NCI-H748 treated with DMSO at 0.1 percent for 48 hours (cell line): ENCODE measurements at places on chromosomes 1 and 21.

DNA sequence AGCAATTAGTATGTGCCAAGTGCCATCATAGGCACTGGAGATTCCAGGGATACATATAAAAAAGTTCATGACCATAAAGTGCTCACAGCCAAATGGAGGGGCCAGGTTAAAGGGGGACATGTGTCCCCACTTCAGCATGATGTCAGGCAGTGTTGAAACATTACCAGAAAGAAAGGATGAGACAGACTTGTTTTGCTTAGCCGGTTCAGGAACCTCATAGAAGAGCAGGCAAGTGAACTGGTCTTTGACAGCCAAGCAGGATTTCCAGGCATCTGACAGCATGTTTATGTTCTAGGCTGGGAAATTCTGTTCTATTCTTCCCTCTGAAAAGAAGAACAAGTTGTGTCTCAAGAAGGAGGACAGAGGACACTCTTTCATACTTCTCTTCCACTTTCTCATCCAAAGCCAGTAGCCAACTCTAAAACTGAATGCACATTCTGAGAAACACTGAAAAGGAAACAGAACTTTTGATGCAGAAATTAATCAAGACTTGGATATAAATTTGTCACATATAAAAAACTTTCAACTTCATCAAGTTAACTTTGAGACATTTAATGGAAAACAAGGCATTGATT lies 39.7 kb downstream of the GLUL start:
- no peak for DNase-seq

DNA sequence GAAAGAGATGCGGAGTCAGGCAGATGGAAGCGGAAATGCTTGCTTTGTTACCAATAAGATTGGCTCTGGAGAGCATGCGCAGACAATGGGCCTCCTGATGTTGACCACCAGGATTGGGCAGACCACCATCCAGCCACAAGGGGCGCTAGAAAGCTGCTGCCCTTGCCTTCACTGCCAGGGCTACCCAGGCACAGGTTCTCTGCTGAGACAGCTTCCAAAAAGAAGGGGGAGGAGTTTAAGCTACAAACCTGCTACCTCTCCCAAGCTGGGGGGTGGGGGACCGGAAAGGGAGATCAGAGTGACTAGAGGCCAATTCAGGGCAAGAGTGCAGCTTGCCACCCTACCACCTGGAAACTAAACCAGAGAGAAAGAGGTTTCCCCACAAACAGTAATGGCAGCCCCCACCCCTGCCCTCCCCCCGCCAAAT lies 369.7 kb downstream of the RRAGC start:
- DNase-seq = peak; percentile 8

DNA sequence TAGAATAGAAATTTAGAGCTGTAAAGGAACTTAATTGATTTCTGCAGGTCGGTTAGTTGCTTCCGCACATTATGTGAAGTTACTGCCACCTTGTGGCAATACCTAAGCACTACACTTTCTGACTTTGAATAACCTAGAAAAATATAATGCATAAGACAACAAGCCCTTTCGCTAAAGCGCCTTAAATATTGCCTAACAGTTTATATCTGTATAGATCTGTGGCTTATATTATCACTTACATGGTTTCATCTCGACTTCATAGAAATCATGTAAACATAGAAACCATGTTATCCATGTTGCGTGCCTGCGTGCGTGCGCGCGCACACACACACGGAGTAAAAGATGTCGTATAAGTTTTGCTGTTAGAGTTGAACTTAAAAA lies 10.9 kb upstream of the IFI16 start:
- peak; percentile 31 for DNase-seq

- DNase-seq = no peak
Observed at GRCh38 chr1:225488676-225489075, 60.8 kb upstream of the LBR start.

- peak; percentile 67 for DNase-seq
Observed at GRCh38 chr1:151839457-151840403, at the start of gene C2CD4D. TSS of gene C2CD4D (minus strand) at chr1:151839820. CDS start at chr1:151838989, 831 bp downstream.

DNA sequence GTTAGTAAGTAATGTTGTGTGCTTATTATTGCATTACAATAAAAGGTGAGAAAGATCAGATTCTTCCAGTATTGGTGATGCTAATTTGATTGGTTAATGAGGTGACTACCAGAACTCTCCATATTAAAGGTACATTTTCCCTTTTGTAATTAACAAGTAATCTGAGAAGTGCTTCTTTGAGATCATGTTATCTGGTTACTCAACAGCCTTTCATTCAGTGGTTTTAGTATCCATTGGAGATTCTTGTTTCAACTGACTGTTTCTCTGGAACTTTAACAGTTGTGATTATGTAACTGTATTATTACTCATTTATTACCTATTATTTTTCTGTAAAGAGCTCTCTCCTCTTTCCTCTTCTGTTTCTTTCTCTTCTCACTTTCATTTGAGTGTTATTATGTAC lies 86.7 kb downstream of the PEX14 start:
- no peak for DNase-seq

GRCh38 chr1:31746687-31747086 lies 17.5 kb downstream of the ADGRB2 start:
- no peak for DNase-seq

DNA sequence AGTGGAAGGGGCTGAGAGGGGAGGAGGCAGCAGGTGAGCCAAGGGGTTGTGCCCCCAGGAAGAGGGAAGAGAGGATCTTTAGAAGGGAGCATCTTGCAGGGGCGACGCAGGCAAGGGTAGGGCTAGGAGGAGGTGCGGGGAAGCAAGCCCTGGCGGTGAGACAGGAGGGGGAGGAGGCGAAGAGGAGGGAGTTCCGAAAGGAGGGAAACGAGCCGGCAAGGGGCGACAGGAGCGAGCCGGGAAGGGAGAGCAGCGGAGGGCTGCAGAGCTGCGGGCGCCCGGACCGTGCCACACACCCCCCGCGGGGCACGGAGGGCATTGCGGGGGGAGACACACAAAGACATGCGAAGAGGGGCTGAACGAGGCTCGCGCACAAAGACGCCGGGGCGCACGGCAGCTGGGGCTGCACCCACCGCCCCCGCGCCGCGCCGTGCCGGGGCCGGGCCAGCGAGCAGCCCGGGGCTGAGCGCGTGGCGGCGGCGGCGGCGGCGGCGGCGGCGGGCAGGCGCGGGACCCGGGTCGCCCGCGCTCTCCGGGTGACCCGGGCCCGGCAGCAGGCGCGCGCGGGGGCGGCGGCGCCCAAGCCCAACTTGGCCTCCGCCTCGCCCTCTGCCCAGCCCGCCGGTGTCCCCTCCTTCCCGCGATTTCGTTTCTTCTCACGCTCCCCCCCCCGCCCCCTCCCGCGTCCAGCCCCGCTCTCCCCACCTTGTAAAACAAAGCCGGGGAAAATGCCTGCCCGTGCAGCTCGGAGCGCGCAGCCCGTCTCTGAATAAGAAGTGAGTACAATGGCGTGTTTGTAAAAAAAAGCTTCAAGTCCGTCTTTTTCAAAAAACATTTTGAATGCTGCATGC lies at the start of gene KCNK2:
Gene KCNK2 (plus strand): TSS at position 206 of the 851 bp plus-strand sequence. CDS start 649 bp downstream, outside the sequence.
- DNase-seq = no peak

- no peak for DNase-seq
Observed at GRCh38 chr1:216766633-216767327, 43.6 kb upstream of the ESRRG start.

- DNase-seq = no peak
Observed at GRCh38 chr1:41612953-41613352, 128.5 kb upstream of the EDN2 start.

GRCh38 chr1:111347026-111347425 lies 56.4 kb downstream of the CHIA start:
- no peak for DNase-seq

DNA sequence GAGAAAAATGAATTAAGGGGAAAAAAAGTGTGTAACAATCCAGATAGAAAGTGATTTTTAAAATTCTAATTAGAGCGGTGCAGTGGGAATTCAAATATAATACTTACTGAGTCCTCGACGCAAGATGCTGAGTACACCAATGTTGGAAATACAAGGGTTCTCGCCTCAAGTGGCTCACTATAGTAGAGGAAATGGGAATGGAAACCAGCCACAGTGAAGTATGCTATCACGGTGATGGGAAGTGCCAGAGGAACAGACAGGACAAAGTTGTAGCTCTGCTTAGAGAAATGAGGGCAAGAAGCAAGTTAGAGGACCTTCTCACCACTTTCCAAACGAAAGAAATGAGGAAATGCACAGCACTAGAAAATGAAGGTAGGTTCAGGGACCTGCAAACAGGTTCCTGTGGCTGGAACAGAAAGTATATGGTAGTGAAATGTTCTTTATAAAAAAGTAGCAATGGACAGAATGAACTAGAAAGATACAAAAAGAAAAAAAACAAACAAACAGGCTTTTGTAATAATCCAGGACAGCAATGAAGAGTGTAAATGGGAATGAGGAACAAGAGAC lies 13.5 kb downstream of the EGLN1 start:
- DNase-seq = no peak

- DNase-seq = peak; percentile 10
Observed at GRCh38 chr1:25608488-25609178, 8.0 kb upstream of the MAN1C1 start.

DNA sequence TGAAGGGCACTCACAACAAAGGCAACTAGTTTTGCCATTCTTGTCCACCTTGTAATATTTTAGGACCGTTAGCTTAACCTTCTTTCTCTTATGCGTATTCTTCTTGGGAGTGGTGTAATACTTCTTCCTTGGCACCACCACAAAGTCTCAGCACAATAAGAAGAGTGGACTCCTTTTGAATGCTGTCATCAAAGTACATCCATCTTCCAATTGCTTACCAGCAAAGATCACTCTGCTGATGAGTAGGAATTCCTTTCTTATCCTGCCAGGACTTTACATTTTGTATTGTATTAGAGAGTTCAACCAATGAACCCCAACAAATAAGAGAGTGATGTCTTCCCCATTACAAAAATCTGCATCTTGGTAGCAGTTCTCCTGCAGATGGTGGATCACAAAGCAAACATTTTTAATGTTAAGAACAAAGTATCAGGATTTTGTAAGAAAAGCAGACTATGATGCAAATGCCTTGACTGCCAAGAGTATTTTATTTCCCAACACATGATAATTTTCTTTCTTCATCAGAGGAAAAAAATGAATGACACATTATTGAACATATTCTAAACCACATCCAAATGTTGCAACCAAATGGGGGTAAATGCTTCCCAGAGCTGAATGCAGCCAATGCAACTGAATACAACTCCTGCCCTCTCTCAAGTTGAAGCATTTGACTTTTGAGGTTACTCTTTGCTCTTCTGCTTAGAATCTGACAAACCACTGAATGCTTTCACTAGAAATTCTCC lies 5.1 kb upstream of the ARNT start:
- no peak for DNase-seq

GRCh38 chr1:89502895-89503294 lies 21.7 kb upstream of the LRRC8B start:
- DNase-seq = no peak

DNA sequence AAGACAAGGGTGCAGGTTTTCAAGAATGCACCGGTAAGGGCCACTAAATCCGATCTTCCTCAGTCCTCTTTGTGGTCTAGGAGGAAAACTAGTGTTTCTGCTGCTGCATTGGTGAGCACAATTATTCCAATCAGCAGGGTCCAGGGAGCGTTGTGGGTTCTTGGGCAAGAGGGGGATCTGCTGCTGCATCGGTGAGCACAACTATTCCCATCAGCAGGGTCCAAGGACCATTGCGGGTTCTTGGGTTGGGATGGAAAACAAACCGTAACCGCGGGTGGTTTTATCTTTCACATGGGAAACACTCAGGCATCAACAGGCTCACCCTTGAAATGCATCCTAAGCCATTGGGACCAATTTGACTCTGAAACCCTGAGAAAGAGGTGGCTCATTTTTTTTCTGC lies 7.0 kb upstream of the PCP4L1 start:
- DNase-seq = no peak

- peak; percentile 65 for DNase-seq
Observed at GRCh38 chr1:246002725-246003441, 504.2 kb downstream of the SMYD3 start.

DNA sequence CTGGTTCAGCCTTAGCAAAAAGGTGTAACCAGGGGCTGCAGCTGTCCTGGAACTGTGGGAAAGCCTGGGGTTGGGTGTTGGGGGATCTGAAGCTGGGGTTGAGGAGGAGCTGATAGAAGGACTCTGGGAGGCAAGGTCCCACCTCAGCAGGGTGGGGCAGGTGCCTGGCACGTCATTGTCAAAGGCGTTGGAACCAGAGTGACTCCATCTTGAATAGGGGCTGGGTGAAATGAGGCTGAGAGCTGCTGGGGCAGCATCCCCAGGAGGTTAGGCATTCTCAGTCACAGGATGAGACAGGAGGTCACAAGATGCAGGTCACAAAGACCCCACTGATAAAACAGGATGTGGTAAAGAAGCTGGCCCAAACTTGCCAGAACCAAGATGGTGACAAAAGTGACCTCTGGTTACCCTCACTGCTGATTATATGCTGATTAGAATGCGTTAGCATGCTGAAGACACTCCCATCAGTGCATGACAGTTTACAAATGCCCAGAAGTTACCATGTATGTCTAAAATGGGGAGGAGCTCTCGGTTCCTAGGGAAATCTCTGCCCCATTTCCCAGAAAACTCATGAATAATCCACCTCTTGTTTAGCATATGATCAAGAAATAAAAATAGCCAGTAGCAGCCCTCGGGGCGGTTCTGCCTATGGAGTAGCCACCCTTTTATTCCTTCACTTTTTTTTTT lies 85.4 kb downstream of the IER5 start:
- no peak for DNase-seq

DNA sequence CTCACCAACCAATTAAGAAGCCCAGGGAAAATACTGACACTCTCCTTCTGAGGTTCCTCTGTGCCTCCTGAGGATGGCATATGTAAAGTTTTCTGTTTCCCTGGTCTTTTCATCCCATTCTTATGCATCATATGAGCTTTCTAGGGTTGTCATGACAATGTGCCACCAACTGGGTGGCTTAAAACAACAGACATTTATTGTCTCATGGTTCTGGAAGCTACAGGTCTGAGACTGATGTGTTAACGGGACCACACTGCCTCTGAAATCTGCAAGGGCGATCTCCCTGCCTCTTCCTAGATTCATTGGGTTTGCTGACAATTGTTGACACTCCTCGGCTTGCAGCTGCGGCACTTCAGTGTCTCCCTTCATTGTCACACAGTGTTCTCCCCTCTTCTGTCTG lies 308.4 kb downstream of the RGS7 start:
- DNase-seq = no peak

- peak; percentile 71 for DNase-seq
Observed at GRCh38 chr1:169250795-169251194, 116.8 kb downstream of the NME7 start.

DNA sequence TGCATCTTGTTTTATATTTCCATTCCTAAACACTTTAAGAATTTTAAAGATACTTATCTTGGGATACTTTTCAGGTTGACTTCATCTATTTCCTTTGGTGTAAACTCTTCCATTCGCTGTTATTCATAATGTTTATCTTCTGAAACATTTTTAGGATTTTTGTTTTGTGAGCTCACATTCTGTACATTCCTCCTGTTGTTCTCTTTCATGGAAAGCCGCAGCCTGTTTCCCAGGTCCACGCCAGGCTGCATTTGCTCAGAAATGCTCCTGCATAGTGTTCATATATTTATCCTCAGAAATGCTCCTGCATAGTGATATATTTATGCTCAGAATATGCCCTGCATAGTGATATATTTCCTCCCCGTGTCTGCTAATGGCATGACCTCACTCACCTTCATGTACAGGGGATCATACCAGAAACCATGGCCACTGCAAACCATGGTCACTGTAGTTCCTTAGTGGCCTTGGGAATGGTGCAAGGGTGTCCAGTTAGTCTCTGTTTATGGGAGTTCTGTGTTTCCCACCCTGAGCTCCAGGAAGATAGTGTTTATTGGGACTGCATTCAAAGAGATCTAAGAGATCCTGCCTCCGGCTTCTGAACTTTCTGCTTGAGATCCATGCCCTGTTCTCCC lies 153.9 kb upstream of the GREM2 start:
- DNase-seq = no peak
